Tongue (tissue), 3 donors: ENCODE measurements at places on chromosomes 5 and 9. TPM values are rescaled to one million over a fixed set of nuclear protein-coding genes. Genes with fewer than 3 reads are reported as not detected.

- peak; percentile 93 for DNase-seq
Observed at GRCh38 chr9:133992780-133993634, 883 bp upstream of the VAV2 start.

The CYSTM1 gene
- 8.3 TPM for total RNA-seq

The CCDC192 gene
- 0.31 TPM for total RNA-seq

DNA sequence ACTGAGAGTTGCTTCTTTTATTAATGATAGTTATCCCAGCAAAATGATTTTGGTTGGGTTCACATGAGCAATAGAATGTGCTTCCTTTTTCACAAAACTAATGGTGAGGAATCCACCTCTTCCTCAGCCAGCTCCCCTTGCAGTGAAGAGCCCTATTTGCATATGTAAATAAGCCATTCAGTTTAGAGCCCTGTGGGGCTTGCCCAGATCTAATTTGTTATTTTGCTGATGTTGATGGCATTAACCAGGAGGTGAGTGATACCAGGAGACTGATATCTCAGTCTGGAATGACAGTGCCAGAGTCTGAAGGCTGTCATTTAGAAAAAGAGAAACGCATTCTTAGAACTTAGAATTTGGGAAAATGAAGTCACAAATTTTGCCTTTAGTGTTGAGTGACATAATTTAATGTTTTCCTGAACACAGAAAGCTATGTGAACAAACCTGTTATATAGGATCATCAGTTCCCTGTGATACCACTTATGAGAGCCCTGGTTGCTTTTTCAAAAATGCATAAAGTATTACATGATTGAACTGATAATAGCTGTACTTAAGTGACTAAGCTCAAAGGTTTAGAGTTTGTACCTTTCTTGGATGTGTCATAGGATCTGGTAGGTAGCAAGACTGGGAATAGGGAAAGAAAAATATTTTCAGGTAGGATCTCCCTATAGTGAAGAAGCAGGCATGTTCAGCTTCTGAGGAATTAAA, 271.6 kb downstream of the MAST4 start:
- DNase-seq = no peak

The OTP gene
- not detected for total RNA-seq

GRCh38 chr9:127895811-127896210, 3.6 kb downstream of the ST6GALNAC6 start:
- DNase-seq = no peak

DNA sequence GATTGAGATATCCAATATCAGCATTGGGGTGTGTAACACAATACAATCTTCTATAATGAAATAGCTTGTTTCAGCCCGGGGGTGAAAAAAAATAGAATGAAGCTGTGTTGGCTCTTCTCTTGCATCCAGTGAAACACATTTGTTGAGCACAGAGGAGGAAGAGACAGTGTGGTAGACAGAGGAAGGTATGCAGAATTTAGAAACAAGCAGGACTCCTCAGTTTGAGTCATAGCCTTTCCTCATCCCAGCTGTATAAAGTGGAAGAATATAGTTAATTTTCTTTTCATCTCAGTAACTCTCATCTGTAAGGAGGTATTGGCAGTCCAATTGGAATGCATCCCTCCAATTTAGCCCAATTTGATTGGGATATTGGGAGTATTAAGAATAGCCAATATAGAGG, 302.2 kb upstream of the VLDLR start:
- no peak for DNase-seq

The GCNT1 gene
- total RNA-seq = 7.0 TPM

The SH3RF2 gene
- 14.3 TPM for total RNA-seq

The CCDC152 gene
- 3.0 TPM for total RNA-seq

DNA sequence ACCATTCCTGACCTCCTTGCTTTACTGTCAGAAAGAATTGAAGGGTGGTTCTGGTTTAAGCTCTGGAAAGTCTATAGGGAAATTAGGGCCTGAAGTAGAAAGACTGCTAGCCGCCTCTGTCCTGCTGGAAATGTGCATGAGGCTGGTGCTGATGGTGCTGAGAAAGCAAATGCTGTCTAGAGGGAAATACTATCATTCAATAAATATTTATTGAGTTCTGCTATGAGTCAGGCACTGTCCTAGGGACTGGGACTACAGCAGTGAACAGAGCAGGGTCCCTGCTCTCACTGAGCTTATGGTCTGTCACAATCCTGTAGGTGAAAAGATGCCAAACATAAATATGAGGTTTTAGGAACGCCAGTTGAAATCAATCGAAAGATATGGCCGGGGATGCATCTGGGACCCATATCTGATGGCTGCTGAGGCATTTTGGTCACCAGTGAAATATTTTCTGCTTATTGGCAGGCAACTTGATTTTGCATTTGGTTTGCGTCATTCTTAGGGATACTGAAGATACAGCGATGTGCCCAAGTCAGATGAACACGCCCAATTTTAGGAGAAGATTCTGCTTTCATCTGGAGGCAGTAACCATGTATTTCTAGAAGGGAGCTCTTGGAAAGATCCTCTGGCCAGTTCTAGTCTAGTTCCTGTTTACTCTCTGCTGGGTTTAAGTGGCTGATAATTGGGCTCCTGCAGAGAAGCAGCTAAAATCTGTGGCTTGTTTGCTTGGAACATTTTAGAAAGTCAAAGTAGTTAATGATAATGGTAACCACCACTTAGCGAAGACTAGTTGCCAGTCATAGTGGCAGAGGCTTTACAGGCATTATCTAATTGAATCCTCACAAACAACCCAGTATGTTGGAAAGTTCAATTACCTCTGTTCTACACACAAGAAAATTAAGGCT, 73.3 kb downstream of the INSYN2B start:
- no peak for DNase-seq

DNA sequence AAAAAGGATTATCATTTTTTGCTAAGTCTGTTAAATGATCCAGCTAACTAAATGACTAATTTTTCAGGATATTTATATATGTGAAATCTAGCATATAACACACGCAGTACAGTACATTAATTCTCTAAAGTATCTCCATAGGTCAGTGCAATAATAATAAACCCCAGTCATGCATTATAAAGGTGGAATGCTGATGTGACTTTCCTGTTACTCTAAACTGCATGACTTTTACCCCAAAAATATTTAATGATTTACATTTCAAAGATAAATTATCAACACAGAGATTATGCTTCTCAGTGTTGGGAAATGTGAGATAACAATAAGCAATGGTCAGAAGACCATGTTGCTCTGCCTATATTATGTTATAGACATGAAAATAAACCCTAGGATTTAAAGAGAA, 34.1 kb upstream of the PAM start:
- DNase-seq = no peak

- peak; percentile 69 for DNase-seq
Observed at GRCh38 chr9:83061990-83062650, 822 bp downstream of the RASEF start.

The SHC3 gene
- total RNA-seq = 1.1 TPM
